Stimulated activated CD8-positive, alpha-beta memory T cell treated with anti-CD3 and anti-CD28 coated beads, Interleukin-4, amount 100 ng/mL, for 48 hours (primary cell): ENCODE measurements at places on chromosomes 13 and 19.

- DNase-seq, result no peak
Measured at GRCh38 chr13:37735293-37735692, 134.3 kb downstream of the TRPC4 start.

DNA sequence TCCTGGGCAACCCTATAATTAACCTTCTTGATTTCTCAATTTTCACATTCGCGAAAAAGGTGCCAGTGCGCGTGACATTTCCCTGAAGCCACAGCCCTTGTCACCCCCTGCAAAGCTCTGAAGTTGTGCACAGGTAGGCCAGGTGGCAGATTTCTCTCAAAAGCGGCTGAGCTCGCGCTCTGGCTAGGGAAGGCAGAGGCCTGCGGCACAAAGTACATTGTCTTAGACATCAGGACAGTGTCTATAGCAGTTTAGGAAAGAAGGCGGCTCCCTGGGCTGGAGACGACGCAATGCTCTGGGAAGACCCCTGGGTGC lies 42.9 kb upstream of the ZNF14 start:
- no peak for DNase-seq

GRCh38 chr13:113124211-113124970 lies 1.8 kb downstream of the F10 start:
- no peak for DNase-seq

GRCh38 chr19:1767464-1767933 lies 14.2 kb downstream of the ONECUT3 start:
- peak; percentile 83 for DNase-seq

GRCh38 chr19:53906211-53907192 lies 2.6 kb upstream of the CACNG7 start:
- DNase-seq, result peak; percentile 89

- DNase-seq, result no peak
Measured at GRCh38 chr19:52748336-52748950, 13.6 kb upstream of the ZNF611 start.

- peak; percentile 71 for DNase-seq
Measured at GRCh38 chr13:98466634-98467236, 110.2 kb downstream of the STK24 start.

GRCh38 chr13:30396434-30397075 lies 25.7 kb upstream of the UBE2L5 start:
- DNase-seq, result no peak

DNA sequence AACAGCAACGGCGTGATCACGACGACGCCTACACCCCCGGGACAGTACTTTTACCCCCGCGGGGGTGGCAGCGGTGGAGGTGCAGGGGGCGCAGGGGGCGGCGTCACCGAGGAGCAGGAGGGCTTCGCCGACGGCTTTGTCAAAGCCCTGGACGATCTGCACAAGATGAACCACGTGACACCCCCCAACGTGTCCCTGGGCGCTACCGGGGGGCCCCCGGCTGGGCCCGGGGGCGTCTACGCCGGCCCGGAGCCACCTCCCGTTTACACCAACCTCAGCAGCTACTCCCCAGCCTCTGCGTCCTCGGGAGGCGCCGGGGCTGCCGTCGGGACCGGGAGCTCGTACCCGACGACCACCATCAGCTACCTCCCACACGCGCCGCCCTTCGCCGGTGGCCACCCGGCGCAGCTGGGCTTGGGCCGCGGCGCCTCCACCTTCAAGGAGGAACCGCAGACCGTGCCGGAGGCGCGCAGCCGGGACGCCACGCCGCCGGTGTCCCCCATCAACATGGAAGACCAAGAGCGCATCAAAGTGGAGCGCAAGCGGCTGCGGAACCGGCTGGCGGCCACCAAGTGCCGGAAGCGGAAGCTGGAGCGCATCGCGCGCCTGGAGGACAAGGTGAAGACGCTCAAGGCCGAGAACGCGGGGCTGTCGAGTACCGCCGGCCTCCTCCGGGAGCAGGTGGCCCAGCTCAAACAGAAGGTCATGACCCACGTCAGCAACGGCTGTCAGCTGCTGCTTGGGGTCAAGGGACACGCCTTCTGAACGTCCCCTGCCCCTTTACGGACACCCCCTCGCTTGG lies 966 bp downstream of the JUNB start:
- peak; percentile 81 for DNase-seq

- DNase-seq, result no peak
Measured at GRCh38 chr19:54029301-54029700, 34.4 kb downstream of the VSTM1 start.

GRCh38 chr13:111359237-111359915 lies 38.9 kb downstream of the TEX29 start:
- no peak for DNase-seq

DNA sequence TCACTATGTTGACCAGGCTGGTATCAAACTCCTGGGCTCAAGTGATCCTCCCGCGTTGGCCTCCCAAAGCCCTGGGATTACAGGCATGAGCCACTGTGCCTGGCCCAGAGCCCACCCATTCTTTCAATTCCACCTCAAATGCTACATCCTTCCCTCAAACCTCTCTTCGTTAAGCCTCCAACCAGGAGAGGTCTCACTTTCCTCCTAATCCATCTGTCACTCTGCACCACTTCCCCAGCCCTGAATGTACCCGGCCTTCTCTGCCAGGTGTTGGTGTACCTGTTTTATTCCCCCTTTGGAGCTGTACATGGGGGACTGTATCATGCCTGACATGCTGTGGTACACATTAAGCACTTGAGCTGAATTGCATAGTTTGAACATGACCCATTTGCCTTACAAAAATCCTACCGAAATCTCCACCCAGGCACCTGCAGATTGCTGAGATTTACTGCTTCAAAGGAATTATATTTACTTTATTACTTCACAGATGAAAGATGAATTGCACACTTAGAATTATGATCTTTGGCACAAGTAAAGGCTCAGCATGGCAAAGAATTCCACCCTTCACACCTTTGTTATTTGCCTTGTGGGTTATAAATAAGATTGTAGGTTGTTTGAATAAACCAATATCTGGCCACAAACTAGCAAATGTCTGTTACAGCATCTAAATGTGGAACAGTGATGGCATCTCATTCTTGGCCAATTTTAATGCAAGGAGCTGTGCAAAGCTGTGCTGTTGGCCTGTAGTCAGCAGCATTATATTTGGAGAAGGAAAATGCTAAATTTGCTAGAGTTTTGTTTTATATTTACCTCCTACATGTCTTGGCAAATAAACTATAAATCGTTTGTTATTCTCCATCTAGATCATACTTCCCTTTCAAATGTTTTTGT lies 15.6 kb upstream of the WASF3 start:
- DNase-seq, result no peak

GRCh38 chr19:16824658-16825311 lies 4.4 kb upstream of the SIN3B start:
- DNase-seq, result no peak

DNA sequence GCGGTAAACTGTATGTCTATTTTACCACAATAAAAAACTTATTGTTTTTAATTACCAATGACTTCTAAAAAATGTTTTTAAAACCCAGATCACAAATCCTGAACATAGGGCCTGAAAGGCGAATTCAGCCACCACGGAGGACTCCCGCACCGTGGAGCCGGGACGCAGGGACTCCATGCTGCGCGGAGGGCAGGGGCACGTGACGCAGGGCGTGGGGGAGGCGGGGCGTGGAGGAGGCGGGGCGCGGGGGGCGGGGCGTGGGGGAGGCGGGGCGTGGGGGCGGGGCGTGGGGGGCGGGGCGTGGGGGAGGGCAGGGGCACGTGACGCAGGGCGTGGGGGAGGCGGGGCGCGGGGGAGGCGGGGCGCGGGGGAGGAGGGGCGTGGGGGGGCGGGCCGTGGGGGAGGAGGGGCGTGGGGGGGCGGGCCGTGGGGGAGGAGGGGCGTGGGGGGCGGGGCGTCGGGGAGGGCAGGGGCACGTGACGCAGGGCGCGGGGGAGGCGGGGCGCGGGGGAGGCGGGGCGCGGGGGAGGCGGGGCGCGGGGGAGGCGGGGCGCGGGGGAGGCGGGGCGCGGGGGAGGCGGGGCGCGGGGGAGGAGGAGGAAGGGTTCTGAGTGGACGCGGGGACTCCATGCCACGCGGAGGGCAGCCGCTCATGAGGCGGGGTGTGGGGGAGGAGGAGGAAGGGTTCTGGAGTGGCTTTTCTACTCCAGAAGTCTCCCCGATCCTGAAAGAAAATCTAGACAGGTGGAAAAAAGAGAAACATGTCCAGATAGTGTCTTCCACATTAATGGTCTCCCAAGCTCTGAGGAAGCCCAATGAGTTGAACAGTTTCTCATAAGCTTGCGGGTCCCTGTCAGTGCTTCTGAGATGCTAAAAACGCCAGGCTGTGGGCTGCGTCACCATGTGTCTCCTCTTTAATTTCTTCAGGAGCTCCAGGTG lies 4.4 kb upstream of the PROZ start:
- DNase-seq, result peak; percentile 70

GRCh38 chr19:41847351-41848105 lies 2.7 kb downstream of the DMRTC2 start:
- no peak for DNase-seq

GRCh38 chr13:113802090-113802531 lies 43.1 kb downstream of the TMEM255B start:
- DNase-seq, result no peak

- DNase-seq, result no peak
Measured at GRCh38 chr19:15563325-15563794, 51.7 kb upstream of the CYP4F8 start.

DNA sequence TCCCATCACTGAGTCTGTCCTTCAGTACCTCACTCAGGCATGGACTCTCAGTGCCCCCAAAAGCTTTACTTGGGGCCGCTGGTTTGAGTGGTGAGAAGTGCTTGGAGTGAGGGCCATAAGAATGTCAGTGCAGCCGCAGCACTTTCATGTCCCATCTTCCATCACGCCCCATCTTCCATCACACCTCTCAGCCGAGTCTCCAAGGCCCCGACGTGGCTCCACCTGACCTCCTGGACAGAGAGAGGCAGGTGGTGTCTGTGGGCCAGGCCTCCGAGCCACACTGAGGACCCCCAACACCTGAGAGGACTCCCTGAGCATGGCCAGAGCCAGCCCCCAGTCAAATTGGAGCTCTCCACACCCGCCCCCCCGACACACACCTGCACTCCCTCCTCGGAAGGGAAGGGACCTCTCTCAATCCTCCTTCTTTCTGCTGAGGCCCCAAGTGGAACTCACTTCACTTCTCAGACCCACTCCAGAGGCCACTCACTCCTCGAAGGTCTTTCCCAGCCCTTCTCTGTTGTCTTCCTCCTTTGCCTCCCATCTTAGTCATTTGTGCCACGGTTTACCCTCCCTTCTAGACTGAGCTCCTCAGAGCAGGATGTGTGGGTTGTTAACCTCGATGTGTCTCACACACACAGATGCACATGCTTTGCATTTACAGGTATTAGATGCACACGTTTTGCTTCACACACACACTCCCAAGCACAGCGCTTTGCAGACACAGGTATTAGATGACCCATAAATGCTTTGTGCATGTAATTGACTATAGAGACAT lies 65.7 kb upstream of the ATP12A start:
- no peak for DNase-seq

- DNase-seq, result no peak
Measured at GRCh38 chr13:113926951-113927660, 46.8 kb downstream of the C13orf46 start.

GRCh38 chr13:103525530-103525929 lies 459.3 kb upstream of the SLC10A2 start:
- DNase-seq, result no peak

GRCh38 chr19:33865306-33865705 lies 68.6 kb downstream of the KCTD15 start:
- no peak for DNase-seq

GRCh38 chr19:18112989-18113478 lies 15.5 kb downstream of the MAST3 start:
- DNase-seq, result peak; percentile 90

GRCh38 chr13:113150550-113151365 lies 7.7 kb upstream of the PROZ start:
- DNase-seq, result peak; percentile 13

DNA sequence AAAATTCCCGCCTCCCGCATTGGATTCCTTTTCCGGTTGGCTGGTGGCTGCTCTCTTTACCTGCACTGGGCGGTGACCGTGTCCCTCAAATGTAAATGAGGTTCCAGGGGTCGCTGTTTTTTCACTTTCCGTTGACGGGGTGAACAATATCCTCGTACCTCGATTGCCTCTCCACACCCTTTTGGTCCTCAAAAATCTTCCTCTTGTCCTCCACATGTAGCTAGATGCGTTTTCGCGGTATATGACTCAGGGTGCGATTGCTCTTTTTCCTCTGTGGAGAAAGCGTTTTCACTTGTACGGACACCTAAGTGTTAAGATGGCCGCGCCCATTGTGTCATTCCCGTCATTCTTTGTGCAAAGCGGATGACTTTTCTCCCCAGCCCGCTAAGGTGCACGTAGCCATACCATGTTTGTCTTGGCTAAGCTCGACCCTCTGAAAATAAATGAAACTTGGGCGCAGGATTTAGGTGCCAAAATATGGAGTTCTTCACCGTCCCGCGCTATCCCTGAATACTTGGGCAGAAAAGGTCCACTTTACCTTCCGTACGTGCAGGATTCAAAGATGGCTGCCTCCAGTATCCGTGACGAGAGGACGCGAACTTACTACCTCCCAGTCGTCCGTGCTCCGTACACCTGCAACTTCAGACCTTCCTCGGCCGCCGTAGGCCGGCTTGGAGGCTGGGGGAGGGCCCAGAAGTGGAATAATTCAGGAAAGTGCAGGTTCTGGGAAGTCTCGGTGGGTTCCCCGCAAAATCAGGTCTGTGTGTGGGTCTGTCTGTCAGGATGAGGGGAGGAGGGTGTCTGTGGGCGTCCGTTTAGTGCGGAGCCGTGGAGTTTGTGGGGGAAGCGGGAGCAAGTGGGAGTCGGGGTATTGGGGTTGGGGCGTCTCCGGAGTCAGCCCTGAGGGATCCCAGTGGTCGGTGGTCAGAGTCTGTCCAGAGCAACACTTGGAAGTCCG lies at the start of gene ZNF613:
Gene ZNF613 (plus strand): TSS at position 689 of the 958 bp plus-strand sequence. CDS start 8,749 bp downstream, outside the sequence.
- peak; percentile 86 for DNase-seq

GRCh38 chr19:46863818-46864629 lies 3.2 kb downstream of the ARHGAP35 start:
- DNase-seq, result no peak

DNA sequence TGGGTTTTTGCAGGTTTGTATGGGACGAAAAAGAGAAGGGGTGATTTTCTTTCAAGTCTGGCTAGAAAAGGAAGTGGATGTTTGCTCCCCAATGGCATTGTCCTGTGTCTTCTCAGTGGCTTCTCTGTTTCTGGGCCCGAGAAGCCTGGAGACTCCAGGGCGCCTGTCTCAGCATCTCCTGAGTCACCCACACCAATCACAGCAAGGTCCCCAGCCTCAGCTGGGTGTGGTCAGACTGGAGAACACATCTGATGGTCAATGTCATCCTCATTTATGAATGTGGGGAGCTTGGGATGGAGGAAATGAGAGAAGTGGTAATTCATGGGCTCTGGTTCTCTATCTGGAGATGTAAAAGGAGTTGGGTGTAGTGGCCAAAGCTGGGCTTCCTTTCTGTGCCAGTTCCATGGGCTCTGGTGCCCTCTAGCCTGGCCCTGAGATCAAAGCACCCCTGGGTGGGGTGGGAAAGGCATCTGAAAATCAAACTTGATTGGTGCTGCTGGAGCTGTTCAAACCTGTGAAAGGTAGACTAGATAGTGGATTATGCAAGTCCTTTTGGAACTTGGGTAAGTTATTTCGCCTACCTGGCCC lies 13.4 kb downstream of the RASL11A start:
- DNase-seq, result peak; percentile 39

GRCh38 chr19:50358483-50359327 lies 6.7 kb downstream of the NAPSA start:
- DNase-seq, result peak; percentile 86
